ENCODE measurements at places on chromosomes 2 and 18. TPM values are rescaled to one million over a fixed set of nuclear protein-coding genes. Genes with fewer than 3 reads are reported as not detected.

- no peak for DNase-seq
Observed at GRCh38 chr18:79393181-79393634, 2.5 kb upstream of the NFATC1 start.

- DNase-seq: no peak
Observed at GRCh38 chr18:34789768-34790344, 79.8 kb downstream of the DTNA start.

GRCh38 chr2:3639653-3640052, 18.3 kb upstream of the ALLC start:
- DNase-seq: no peak

GRCh38 chr2:101692041-101692440, 5.5 kb upstream of the MAP4K4 start:
- no peak for DNase-seq

DNA sequence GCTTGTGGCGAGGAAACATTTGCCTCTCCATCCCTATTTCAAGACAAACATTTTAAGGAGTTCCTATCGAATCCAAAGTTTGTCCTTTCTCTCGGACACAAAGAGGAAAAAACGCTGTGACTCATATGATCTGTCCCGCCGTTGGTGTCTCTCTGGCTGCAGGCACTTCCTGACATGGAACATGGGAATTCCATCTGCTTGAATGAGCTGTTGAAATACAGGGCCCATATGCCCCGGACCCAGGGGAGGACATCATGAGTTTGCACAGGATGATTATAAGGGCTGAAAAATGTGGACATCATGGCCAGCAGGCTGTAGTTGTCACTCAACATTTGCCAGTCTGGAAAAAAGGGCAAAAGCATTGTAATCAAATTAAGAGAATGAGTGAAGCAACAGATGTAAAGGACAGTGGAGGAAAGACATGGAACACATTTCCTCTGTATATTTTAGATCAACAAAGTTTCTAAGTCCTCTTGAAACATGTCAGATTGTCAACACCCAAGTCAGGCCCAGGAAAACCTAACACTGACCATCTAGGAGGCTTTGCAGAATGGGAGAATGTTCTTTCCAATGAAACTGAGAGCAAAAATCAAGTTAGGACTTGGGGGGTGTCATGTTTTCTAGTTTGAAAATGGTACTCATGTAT, 103.2 kb upstream of the SMIM21 start:
- DNase-seq: peak; percentile 82

- no peak for DNase-seq
Observed at GRCh38 chr2:85319796-85320195, 8.0 kb downstream of the TGOLN2 start.

DNA sequence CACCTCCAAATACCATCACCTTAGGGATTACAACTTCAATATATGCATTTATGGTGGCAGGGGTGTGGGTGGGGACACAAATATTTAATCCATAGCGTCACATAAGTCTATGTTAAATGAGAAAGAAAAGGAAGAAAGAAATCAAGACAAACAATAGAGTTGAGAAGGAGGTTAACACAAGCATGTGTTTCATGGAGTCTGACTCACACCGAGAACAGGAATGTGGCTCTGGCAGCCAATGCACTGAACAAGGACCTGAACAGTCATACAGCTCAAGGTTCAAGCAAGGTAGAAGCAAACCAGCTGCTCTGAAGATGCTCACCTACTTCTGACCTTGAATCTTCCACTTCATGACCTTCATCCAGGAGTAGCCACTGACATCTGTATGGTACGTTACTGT, 36.2 kb upstream of the LPIN1 start:
- DNase-seq: peak; percentile 44

GRCh38 chr2:235768606-235769005, 274.8 kb downstream of the AGAP1 start:
- DNase-seq: peak; percentile 37

GRCh38 chr2:82539280-82539621, 1919.8 kb downstream of the SUCLG1 start:
- DNase-seq: no peak

DNA sequence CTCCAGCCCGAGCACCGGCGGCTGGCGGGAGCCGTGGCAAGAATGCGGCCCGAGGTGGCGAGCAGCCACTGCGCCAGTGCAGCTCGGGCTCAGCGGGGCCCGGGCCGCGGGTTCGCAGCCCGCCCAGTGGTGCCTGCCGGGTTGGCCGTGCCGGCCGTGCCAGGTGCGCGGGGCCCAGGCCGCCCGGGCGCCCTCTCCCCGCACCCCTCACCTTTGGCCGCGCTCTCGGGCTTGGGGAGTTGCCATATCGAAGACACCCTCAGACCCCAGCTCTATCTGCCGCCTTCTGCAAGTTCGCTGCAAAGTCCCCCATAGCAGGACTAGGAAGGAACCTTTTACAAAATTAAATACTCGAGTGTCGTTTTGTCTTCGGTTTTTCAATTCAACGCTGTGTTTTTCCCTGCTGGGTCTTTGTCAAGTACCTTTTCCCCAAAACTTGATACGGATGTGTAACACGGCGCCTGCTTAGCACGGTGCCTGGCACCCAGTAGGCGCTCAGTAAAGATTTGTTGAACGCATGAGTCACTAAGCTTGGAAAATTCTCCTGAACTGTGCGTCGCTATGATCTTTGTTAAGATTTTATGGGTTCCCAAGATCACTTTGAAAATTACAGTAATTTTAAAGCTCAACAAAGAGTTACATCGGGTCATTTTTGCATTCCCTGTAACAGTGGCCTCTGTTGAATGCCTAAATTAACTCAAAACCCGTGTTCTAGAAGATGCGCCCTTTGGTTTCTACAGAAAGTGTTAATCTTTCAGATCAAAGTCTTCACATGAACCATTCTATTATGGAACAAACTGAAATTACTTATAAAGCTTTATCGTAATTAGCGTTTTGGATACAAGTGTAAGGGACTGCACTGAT, 750 bp downstream of the STRADB start:
- DNase-seq: peak; percentile 47

PHLPP1 gene
- total RNA-seq: 8.5 TPM

ANKRD62 gene
- not detected for total RNA-seq

NAT8 gene
- total RNA-seq: not detected

All from LHCN-M2 (cell line).